ENCODE measurements at places on chromosomes 7 and 10.
A peak's percentile ranks its signal among the peaks of the same experiment; 100 is the strongest.

DNA sequence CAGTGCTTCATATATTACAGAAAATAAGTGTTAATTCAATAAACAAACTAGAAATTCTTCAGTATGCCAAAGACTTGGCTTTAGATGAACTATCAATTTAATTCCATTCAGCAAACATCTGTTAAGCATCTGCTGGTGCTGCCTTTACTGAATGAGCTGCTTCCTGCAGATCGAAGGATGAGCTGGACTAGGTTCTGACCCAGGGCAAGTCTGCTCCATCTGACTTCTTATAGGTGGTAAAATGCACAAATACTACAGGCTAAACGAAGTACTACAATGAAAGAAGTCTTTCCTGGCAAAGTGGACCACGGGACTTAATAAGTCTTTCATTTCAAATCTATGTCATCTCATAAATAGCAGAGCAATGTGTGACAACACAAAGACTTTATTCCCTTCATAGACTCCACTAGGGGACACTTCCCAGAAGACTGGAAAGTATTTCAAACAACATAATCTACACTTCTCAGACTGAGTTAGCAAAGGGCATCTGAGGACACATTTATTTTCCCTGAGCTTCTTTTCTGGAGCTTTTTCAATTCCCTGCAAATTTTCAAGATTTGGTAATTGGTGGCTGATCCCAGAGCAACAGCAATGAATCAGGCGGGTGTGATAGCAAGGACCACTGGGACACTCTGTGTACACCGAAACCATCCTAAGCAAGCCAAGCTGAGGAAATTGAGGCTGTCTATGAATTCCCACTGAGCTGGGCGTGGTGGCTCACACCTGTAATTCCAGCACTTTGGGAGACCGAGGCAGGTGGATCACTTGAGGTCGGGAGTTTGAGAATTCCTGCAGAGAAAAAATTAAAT, 108.9 kb upstream of the FRMD4A start:
- DNase-seq, result no peak

GRCh38 chr10:34205452-34205851, 609.6 kb downstream of the PARD3 start:
- no peak for DNase-seq

GRCh38 chr7:128692623-128693270, 20.7 kb downstream of the GARIN1A start:
- DNase-seq, result no peak

- DNase-seq, result no peak
Observed at GRCh38 chr7:121449329-121449728, 53.2 kb upstream of the FAM3C start.

- no peak for DNase-seq
Observed at GRCh38 chr7:100582041-100582579, 3.8 kb downstream of the LRCH4 start.

DNA sequence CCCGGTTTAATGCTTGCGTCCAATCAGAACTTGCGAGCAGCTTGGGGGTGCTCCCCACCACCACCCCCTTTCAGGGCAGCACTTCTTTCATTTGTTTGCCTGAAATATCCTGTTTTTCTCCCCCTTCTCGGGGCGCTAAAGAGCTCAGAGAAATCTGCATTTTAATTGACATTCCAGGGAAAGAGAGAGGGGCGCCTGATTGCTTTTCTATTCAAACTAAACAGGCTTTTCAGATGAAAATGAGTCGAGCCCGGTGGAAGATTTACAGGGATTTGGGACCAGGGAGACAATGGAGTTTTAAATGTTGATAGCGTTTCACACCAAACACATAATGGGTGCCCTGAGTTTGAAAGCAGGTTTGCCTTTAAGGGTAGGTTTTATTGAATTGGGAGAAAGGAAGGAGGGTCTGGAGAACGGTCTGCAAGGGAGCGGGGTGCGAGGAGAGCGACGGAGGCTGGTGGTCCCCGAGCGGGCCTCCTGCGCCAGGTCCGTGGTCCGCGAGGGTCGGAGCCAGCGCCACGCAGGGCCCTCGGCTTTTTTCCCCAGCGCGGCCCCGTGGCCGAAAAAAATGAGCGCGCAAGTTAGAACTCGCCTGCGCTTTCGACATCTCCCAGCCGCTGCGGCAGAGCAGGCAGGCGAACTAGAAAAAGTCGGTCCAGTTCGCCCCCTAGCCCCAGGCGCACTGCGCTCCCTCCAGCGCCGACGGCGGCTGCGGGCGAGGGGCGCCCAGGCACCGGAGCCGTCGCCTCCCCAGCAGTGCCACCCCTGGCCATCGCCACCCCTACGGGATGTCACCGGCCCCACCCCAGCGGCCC, 1.3 kb downstream of the FGFR2 start:
- no peak for DNase-seq

- no peak for DNase-seq
Observed at GRCh38 chr10:13633689-13634088, 46.9 kb downstream of the PRPF18 start.

GRCh38 chr10:75111365-75111906, at the start of gene SAMD8:
Gene SAMD8, plus strand, starts transcription at chr10:75111656. Its CDS starts 38,873 bp downstream, at chr10:75150529.
- DNase-seq, result peak; percentile 92

- DNase-seq, result no peak
Observed at GRCh38 chr7:100731937-100732636, 1.3 kb upstream of the ZAN start.

DNA sequence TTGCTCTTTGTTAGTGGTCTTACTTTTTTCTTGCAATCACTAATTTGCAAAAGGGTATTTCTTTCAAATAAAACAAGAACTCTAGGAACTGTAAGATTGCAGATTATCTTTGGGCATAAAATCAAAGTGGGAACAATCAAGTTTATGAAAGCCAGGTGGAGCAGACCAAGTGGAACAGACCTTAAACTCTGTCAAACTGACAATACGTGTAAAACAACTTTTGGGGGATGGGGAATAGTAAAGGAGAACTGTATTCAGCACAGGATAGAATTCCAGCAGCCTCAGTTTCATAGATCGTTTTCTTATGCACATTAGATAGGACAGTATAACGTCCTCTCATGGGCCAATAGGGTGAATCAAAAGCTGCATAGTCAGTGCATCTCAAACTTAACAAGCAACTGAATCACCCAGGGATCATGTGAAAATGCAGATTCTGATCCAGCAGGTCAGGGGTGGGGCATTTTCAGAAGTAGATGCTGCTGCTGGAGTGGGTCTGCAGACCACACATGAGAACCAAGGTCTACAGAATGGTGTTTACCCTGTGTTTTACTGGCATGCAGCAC, 120.7 kb downstream of the PIP4K2A start:
- DNase-seq, result no peak

DNA sequence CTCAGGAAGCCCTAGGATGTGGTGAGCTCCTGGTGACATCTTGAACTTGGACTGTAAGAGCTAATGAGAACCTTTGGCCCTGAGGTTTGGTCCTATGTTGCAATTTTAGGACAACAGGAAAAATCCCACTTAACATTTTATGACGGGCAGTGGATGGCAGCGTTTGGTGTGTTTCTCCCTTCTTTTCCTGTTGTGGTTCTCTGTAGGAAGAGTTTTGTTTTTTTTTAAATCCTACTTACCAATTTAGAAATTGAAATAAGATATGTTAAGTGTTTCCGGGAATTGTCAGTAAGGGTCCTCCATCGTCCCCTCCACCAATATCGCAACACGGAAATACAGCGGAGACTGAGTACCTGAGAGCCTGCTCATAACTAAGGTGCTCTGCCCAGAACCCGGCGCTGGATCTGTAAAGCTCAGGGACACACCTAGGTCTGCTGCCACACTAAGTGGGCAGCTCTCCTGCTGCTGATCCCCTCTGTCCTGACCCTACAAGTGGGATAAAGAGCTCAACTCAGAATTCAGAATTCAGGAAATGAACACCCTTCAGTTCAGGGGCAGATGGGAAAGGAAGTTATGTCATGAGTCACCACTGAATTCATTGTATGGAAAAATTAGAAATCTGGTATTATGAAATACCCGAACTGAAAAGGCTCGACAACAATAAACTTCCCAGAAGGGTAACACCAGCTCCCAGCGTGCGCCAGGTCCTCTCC, 9.1 kb upstream of the PROSER2 start:
- no peak for DNase-seq

GRCh38 chr10:61841338-61841875, 60.1 kb upstream of the ARID5B start:
- no peak for DNase-seq

DNA sequence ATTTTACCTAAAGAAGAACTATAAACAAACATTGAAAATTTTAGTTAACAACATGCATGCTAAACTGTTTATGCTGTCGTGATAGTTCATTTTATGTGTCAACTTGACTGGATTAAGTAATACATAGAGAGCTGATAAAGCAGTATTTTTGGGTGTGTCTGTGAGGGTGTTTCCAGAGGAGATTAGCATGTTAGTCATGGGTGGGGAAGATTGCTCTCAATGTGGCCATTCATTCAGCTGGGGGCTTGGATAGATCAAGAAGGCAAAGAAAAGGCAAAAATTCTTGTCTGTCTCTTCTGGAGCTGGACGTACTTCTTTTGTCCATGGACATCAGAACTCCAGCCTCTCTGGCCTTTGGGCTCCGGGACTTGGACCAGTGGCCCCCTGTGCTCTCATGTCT, 172.9 kb upstream of the SEMA3E start:
- no peak for DNase-seq

DNA sequence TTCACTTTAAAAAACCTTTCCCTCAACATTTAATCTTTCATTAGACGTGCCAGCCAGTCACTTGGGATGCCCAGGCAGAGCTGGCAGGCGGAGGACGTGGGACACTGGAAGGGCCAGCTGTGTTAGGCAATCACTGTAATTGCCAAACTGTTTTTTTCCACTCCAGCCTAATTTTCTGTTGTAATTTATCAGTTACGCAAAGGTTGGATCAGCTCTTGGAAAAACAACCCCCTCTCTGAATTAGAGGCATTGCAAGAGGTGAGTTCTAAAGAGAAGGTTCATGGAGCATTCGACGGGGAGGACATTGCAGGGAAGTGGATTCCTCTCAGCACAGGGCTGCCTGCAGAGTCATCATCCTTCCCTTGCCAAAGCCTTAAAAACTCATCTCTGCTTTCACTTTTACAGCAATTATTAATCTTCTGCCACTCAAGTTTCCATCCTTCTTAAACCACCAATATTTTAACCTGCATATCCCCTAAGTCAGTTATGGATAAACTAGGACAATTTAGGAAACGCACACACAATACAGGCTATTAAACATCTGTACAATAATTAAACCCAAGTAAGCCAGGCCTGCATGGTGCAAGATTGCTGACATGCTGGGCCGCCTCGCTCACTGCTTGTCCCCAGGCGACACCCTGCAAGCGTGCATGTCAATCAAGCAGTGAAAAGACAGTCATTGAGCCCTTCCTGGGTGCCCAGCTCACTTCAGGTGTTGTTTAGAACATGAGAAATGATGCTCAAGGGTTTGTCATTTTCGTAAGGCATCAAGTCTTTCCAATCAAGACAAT, 272.3 kb upstream of the RNF32 start:
- DNase-seq, result no peak

- DNase-seq, result no peak
Observed at GRCh38 chr10:29387269-29387668, 98.4 kb downstream of the LYZL1 start.

GRCh38 chr10:52627279-52627678, 145.3 kb downstream of the MBL2 start:
- no peak for DNase-seq

DNA sequence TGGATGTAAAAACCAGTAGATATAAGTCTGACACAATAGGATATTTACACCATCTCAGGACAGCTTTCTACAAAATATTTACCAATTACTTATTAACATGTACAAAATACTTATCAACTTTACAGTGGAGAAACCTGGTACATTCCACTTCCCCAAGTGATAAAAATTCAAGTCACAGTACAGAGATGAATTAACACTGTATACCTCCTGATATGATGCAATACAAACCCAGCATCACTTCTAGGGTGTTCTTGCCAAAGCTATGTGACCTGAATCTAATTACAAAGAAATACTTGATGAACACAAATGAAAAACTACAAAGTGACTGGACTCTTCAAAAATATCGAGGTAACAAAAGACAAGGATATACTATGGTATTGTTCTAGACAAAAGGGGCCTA, 156.4 kb upstream of the FGFR2 start:
- no peak for DNase-seq

GRCh38 chr10:18066947-18067346, 73.3 kb upstream of the CACNB2 start:
- DNase-seq, result no peak

- DNase-seq, result no peak
Observed at GRCh38 chr10:77297393-77297739, 340.2 kb downstream of the KCNMA1 start.

GRCh38 chr7:4845740-4846142, 16.1 kb downstream of the PAPOLB start:
- DNase-seq, result no peak

- no peak for DNase-seq
Observed at GRCh38 chr7:134065415-134065814, 61.7 kb upstream of the LRGUK start.

DNA sequence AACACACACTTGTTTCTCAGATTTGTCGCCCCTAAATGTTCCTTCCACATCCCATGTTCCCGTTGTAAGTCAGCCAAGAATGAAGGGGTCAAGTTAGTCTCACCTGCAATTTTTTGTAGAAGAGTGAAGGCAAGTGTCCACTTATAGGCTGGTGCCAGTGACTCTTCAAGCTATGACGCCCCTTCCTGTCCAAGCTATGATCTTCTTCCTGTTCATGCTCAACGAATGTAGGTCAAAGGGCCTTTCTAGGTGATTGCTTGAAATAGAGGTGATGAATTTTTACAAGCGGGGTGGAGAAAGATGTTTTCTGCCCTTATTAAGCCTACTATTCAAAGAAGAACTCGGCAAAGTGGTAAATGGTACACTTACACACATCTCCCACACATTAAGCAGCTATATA, 41.0 kb downstream of the CDK1 start:
- no peak for DNase-seq

DNA sequence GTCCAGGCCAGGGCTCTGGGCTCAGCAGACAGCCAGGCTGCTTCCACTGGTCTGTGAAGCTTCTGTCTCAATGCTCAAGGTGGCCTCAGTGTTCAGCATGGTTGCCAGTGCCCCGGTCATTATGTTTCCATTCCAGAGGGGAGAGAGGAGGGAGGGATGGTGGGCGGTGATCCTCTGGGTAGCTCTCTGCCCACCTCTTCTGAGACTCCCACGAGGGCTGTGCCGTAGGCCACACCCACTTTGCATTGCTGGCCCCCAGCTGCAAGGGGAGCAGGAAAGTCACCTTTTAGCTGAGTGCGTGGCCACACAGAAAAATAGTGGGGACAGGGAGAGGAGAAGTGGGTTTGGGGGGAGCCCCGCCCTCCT, 42.5 kb downstream of the FOXK1 start:
- DNase-seq, result no peak

DNA sequence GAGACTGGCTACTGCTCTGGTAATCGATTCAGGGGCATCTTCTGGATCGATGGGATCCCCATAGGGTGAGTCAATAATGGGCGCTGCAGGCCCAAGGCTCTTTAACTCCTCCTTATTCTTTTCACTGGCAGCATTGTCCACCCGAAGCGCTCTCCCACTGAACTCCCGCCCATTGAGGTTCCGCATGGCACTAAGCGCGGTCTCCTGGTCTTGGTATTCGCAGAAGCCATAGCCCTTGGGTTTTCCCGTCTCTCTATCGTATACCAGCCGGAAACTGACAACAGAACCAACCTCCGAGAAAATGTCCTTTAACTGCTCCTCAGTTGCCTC, 285 bp downstream of the CSTF2T start:
- no peak for DNase-seq

All from activated CD4-positive, alpha-beta T cell treated with anti-CD3 and anti-CD28 coated beads for 1 hour (primary cell).